ENCODE measurements at places on chromosomes 5 and 9.

DNA sequence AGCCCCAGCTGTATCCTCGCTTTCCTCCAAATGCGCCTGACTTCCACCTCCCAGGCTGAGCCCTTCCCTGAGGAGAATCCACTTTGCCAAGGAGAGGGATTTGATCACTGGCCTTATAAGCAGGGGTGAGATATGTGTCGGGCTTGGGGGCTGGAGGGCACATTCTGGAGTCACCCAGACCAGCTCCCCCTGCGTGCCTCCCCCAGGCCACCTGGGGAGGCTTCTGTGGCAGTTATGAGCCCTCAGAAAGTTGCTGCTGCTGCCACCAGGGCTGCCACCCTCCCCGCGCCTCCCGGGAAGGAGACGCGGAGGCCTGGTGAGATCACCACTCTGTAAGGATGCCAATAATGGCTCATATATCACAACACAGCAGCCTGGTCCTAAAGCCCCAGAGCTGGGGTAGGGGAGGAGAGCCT is 211.5 kb downstream of the PAPPA start:
- peak; percentile 37 for DNase-seq

GRCh38 chr5:79475152-79475466 is 38.8 kb downstream of the HOMER1 start:
- no peak for DNase-seq

DNA sequence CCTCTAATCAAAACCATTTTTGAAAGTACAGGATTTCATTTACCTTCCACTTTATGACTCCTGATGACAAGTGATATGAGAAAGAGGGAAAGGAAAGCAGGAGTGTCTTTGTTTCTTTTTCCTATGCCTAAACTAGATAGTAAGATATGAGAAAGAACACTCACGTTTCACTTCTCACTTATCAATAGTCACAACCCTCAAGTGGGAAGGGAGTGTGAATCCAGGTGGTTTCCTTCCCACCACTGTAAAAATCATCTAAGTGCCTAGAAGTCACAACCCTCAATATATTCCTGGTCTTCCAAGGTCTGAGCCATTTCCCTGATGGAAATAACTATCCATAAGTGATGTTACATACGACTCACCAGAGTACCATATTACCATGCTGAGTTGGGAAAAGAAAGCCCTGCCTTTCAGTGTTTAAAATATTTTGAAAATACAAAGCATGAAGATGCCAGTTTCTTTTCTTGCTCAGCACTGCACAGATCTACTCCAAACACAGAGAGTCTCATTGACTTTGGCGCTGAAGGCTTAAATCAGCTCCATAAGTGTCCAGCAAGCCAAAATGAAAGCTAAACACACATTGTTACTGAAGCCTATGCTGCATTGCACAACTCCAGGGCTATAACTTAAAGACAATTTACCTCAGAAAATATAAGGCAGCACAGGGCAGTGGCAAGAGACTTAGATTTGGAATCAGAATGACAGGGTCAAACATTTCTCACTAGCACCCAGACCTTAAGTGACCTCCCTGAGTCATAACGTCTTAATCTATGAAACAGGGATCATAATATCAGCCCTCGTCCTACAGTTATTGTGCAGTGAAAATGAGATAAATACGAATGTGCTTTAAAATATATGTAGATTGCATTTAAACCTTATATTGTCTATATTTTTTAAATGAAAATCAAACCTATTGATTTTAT is 301.2 kb downstream of the KIAA0825 start:
- no peak for DNase-seq

GRCh38 chr5:60701321-60701968 is 1.5 kb upstream of the DEPDC1B start:
- no peak for DNase-seq

- no peak for DNase-seq
Observed at GRCh38 chr5:69050214-69050613, 43.6 kb upstream of the SLC30A5 start.

GRCh38 chr9:90325913-90326653 is 316.5 kb downstream of the DIRAS2 start:
- DNase-seq: no peak

- no peak for DNase-seq
Observed at GRCh38 chr5:168327994-168328393, 36.5 kb downstream of the WWC1 start.

GRCh38 chr5:17714186-17714585 is 79.9 kb downstream of the TAF11L14 start:
- no peak for DNase-seq

DNA sequence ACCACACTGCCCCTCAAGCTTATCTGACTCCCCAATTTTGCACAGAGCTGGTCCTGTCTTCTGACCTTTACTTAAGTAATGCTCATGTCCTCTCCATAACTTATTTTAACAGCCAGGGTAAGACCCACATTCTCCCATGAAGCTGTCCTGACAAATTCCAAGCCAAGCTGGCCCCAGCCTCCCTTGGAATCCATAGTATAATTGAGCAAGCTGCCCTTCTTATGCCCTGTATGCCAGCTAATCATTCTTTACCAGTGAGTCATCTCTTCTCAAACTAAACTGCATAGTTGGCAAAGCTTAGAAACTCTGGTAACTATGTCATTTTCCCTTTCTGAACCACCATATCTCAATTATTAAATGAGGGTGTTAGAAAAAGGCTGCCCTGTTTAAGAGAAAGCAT is 92.4 kb downstream of the NFIB start:
- DNase-seq: peak; percentile 20

DNA sequence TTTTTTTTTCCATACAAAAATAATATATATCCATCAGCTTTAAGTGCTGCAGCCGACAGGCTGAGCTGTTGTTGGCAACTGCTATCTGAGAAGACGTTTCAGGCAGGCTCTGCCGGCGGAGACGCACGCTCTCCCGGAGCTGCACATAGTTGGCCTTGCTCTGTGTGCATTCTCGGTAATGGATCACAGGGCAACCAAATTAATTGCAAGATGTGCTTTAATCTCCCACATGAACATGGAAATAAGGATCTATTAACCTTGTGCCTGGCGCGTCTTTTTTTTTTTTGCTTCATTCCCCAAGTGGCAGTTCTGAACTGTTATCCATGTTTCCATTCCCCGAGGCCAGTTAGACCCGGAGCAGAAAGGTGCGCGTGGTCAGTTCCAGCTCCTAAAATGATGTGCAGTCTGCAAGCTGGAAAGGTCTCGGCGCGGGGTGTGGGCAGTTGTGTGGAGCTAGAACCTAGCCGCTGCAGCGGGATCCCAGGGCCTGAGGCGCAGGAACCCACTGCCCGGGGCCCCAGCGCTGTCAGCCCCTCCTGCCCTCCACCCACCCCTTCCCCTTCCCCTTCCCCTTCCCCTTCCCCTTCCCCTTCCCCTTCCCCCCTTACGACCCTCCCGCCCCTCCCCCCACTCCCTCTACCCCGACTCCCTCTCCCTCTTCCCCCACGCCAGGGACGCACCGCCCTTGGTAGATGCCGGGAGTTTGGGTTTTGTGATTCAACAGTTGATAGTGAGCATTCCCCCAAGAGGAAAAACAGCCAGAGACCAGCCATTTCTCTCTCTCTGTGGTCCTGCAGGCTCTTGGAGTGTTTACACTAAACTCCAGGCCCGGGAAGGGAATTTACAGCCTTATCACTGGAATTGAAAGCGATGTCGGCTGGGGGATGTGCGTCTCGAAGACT is 137.8 kb downstream of the CEP120 start:
- no peak for DNase-seq

GRCh38 chr9:117707561-117707960 is 3.4 kb downstream of the TLR4 start:
- no peak for DNase-seq

DNA sequence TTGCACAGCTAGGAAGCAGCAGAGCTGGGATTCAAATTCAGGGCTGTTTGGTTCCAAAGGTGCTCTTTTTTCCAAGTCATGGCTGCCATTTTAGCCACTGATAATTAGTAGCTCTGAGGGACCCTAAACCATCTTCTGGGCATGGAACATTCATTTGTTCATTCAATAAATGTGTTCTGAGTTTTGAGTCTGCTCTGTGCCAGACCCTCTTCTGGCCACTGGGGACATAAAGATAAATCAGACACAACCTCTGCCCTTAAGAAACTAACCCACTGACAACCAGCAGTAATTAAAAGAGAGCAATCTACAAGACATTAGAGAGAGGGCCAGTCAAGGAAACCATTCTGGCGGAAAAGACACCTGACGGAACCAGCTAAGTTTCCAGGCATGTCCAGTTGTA is 2.0 kb upstream of the CPEB4 start:
- DNase-seq: no peak

- DNase-seq: peak; percentile 10
Observed at GRCh38 chr5:43514471-43514815, 505 bp downstream of the C5orf34 start.

DNA sequence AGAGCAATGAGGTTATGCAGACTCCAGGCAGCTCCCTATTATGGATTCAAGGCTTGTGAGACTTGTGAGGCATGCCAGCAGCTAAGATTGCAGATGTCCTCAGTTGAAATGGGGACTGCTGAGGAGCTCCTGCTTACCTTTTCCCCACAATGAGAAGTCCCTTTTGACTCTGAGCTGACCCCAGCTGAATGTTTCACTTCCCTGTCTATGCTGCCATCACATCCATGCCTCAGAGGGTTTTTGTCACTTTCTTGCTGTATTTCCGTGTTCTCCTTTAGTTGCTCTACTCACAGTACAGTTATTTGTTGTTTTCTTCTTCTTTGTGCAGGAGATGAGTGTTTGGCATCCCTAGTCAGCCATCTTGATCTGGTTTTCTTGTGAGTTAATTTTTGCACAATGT is 18.8 kb upstream of the OR2S2 start:
- no peak for DNase-seq

DNA sequence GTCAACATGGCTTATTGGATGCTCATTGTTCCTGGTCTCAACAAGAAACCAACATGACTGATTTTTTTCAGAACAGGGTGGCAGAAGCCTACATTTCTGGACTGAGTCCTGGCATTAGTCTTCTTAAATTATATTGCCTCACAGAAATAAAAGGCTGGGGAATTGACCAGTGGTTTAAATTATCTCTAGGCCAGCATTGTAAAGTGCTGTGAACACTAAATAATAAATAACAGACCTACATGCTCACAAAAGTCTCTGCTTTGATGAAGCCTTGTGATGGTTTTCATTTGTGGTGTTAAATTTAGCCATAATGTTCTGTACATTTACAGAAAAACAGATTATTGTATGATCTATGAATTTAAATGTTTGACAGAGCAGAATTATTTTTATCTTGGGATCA is 44.7 kb upstream of the CD180 start:
- no peak for DNase-seq

- no peak for DNase-seq
Observed at GRCh38 chr5:146967646-146968045, 89.1 kb upstream of the PPP2R2B start.

DNA sequence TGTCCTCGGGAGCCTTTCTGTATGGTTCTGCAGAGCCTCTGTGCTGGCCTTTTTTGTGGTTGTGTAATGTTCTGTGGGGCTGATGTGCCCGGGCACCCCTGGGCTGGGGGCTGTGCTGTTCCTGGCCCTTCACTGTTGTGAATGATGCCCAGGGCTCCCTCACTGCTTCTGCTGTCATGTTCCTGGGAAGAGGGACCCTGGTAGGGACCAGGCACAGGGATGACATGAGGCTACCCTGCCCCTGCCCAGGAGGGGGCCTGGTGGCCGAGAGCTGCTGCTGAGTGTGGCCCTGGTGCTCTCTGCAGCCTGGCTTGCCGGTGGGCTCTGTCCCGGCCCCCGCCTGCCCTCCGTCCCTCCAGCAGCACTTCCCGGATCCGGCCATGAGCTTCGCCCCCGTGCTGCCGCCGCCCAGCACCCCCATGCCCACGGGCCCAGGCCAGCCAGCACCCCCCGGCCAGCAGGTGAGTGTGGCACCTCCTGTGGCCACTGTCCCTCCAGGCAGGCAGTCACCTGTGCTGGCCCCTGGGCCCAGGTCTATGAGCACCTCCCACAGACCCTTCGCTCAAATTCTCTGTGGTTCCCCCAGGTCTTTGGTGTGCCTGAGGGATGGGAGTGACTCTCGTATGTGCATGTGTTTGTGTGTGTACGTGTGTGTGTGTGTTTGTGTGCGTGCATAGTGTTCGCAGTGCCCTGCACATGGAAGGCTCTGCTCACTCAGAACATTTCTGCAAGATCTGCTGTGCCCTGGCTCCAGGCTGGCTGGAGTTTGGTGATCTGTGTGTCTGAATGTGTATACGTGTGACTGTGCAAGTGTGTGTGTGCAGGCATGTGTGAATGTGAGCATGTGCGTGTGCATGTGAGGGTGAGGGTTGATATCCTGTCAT is 72.3 kb downstream of the WNK2 start:
- no peak for DNase-seq

GRCh38 chr5:119354537-119355243 is 1.1 kb upstream of the TNFAIP8 start:
- DNase-seq: no peak

- peak; percentile 46 for DNase-seq
Observed at GRCh38 chr9:114281473-114282103, 41.3 kb upstream of the ORM1 start.

DNA sequence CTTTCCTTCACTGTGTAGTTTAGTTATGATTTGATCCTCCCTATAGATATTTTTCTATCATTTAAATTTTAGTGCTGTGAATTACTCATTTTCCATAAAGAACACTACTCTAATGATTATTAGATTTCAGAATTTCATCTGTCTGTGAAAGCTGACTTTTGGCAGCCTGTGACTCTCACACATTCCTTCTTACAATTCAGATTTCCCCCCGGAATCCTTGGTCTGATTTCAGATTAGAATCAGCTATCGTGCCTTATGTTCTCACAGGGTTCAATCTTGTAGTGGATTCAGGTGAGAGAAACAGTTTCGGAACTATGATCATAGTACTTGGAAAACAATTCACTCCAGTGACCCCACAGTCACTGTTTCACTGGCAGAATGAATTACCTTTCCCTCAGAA is 26.2 kb downstream of the ZNF474 start:
- DNase-seq: no peak

- no peak for DNase-seq
Observed at GRCh38 chr5:113108485-113108884, 131.9 kb downstream of the DCP2 start.

DNA sequence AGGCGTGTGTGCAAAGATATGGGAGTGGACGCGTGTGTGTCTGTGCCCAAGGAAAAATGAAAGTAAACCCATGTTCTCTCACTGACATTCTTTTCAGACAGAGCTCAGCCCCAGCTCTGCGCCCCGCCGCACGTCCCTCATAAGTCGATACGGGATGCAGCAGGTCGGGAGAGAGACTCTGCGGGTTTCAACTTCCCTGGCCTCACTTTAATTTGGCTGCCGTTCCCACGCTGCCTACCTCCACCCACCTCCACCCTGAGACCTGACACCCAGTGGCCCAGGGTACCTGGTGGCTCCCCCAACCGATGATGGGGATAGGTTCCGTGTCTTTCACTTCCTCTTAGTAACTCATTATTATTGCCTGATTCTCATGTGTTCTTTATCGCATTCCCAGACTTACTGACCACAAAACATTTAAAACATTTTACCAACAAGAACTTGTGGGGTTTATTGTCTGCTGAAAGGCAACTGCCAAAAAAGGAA is 19.4 kb downstream of the LHX2 start:
- no peak for DNase-seq

GRCh38 chr5:128538250-128539037 is 399 bp upstream of the FBN2 start:
- peak; percentile 91 for DNase-seq

DNA sequence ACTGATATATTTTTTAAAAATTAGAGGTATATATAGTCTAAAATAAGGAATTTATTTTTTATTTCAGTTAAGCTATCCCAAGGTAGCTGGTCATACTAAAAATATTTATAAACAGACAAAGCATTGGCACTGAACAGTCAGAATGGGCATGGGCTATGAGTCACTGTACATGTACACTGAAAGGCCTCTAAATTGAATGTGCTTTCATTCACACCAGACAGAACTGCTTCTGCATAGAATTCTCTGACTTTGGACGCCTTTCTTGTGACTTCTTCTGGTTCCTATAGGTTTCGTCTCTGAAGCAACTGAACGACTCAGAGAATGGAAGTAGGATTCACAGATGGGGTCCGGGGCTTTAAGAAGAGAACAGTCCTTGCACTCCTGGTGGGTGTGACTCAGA is 394.8 kb upstream of the MEF2C start:
- DNase-seq: no peak

All from HFF-Myc (cell line).